ENCODE measurements at places on chromosomes 16 and 17.

- H3K36me3 ChIP-seq, result peaks cover 4% of the 10 kb centered on the region
- DNase-seq, result no peak
- no peak overlapping the region for H3K4me3 ChIP-seq
- H3K4me1 ChIP-seq, result no peaks in the 10 kb centered on the region
- no peak overlapping the region for H3K27ac ChIP-seq
- H3K27me3 ChIP-seq, result no peaks in the 10 kb centered on the region
Observed at GRCh38 chr16:24054741-24055491, 201.2 kb upstream of the CACNG3 start.

- H3K4me3 ChIP-seq, result no peak overlapping the region
Observed at GRCh38 chr17:6392609-6393350, 42.1 kb downstream of the AIPL1 start.

- peaks cover 16% of the 10 kb centered on the region for H3K27me3 ChIP-seq
- H3K36me3 ChIP-seq, result no peaks in the 10 kb centered on the region
- no peaks in the 10 kb centered on the region for H3K4me1 ChIP-seq
Observed at GRCh38 chr17:45905814-45906213, 11.5 kb downstream of the MAPT start.

- no peak for DNase-seq
- H3K27me3 ChIP-seq, result peaks cover 6% of the 10 kb centered on the region
- H3K4me1 ChIP-seq, result no peaks in the 10 kb centered on the region
- no peak overlapping the region for H3K27ac ChIP-seq
Observed at GRCh38 chr16:84528322-84528721, 23.9 kb upstream of the MEAK7 start.

DNA sequence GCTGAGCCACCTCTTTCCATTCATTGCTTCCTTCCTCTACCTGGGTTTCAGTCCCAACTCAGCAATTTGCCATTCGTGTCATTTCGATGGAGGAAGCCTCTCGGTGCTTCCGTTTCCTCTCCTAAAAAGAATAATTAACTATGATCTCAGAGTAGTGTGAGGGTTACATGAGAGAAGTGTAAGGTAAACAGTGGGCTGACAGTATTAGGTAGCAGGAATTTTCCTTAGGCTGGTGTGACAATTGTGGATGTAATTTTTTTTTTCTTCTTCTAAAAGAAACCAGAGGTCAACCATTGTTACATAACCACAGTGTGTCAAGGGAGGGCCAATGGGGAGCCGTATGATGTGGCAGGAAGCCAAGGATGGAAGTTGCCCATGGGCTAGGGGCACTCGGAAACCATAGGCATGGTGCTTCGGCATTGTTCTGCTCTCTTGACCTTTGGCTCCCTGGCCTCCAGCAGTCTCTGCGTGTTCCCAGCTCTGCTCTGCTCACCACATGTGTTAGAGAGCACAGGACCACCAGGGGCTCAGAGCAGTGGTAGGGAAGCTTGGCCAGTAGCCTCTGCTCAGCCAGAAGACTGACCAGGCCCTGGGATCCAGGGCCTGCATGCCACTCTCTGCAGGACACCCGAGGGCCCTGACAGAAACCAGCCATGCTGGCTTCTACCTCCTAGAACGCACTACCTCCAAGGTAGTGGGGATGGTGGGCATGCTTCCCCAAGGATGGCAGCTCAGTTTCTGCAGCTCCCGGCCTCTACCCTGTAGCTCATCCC lies 2.0 kb upstream of the TOP2A start:
- DNase-seq, result no peak
- H3K4me3 ChIP-seq, result no peak overlapping the region
- H3K4me1 ChIP-seq, result peaks cover 31% of the 10 kb centered on the region

GRCh38 chr16:88781140-88782077 lies 3.6 kb downstream of the PIEZO1 start:
- peak overlapping the region; percentile 35 for H3K4me3 ChIP-seq
- H3K27me3 ChIP-seq, result no peaks in the 10 kb centered on the region
- peak; percentile 83 for DNase-seq
- peaks cover 12% of the 10 kb centered on the region for H3K36me3 ChIP-seq
- H3K27ac ChIP-seq, result peak overlapping the region; percentile 66

DNA sequence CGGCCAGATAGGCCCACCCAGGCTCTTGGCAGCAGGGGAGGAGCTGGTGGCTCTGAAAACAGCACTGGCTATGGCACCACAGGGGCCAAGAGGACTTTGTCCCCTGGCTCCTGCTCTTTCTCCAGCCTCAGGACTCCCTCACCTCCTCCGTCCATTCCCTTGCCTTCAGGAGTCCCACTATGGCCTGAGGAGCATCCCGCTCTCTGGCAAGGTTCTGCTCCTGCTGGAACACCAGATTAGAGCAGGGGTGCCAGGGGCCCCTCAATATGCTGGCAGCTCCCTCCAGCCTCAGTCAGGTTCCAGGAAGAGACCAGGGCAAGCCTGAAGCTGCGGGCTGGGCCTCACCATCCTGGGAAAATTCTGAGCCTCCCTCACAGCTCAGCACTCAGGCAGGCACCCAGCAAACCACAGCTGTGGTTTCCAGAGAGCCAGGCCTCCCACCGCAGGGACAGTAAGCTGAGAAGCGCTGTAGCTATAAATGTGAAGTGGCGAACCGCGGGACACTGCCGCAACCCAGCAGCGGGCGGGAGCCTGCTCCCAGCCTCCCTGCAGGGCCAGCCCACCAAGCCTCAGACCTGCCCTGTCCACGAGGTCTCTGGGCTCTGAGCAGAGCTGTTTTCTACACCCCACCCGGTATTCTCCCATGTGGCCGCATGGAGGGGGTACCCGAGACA lies 25.7 kb downstream of the C17orf100 start:
- H3K4me1 ChIP-seq, result no peaks in the 10 kb centered on the region
- DNase-seq, result peak; percentile 59
- peaks cover 48% of the 10 kb centered on the region for H3K27me3 ChIP-seq
- H3K36me3 ChIP-seq, result no peaks in the 10 kb centered on the region
- no peak overlapping the region for H3K4me3 ChIP-seq

GRCh38 chr17:78859051-78859450 lies 18.4 kb upstream of the USP36 start:
- no peak overlapping the region for H3K27ac ChIP-seq
- no peak for DNase-seq
- H3K27me3 ChIP-seq, result no peaks in the 10 kb centered on the region
- no peak overlapping the region for H3K4me3 ChIP-seq
- no peaks in the 10 kb centered on the region for H3K36me3 ChIP-seq

GRCh38 chr17:70552230-70552981 lies 383.1 kb downstream of the KCNJ2 start:
- no peak overlapping the region for H3K27ac ChIP-seq
- H3K27me3 ChIP-seq, result no peaks in the 10 kb centered on the region
- H3K4me3 ChIP-seq, result no peak overlapping the region
- no peaks in the 10 kb centered on the region for H3K36me3 ChIP-seq
- H3K4me1 ChIP-seq, result no peaks in the 10 kb centered on the region

- H3K27ac ChIP-seq, result no peak overlapping the region
- peak; percentile 48 for DNase-seq
- H3K4me1 ChIP-seq, result no peaks in the 10 kb centered on the region
- H3K4me3 ChIP-seq, result no peak overlapping the region
- no peaks in the 10 kb centered on the region for H3K36me3 ChIP-seq
Observed at GRCh38 chr17:59311051-59311468, 20.4 kb upstream of the YPEL2 start.

DNA sequence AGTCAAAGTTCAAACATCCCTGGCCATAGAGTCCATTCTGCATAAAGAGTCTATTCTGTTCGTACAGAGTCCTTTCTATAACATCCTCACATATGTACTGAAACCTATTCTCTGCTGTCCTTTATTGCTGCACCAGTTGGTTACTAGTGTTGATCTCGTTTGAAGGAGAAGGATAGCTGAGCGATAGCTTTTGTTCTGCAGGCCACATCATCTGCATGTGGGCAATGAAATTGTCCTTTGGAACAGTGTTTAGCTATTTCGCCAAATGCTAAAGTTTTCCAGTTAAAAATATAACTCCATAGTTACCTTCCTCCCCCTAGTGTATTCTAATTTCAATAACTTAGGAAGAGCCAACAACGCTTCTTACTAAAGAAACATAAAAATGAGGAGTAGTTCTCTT lies 6.0 kb downstream of the RHOT1 start:
- H3K36me3 ChIP-seq, result peaks cover 8% of the 10 kb centered on the region
- H3K4me1 ChIP-seq, result peaks cover 14% of the 10 kb centered on the region
- no peak overlapping the region for H3K27ac ChIP-seq
- DNase-seq, result no peak
- no peaks in the 10 kb centered on the region for H3K27me3 ChIP-seq
- H3K4me3 ChIP-seq, result no peak overlapping the region

- H3K4me3 ChIP-seq, result no peak overlapping the region
- H3K4me1 ChIP-seq, result no peaks in the 10 kb centered on the region
- no peak overlapping the region for H3K27ac ChIP-seq
- H3K27me3 ChIP-seq, result no peaks in the 10 kb centered on the region
Observed at GRCh38 chr16:5006348-5007193, 27.2 kb downstream of the NAGPA start.

DNA sequence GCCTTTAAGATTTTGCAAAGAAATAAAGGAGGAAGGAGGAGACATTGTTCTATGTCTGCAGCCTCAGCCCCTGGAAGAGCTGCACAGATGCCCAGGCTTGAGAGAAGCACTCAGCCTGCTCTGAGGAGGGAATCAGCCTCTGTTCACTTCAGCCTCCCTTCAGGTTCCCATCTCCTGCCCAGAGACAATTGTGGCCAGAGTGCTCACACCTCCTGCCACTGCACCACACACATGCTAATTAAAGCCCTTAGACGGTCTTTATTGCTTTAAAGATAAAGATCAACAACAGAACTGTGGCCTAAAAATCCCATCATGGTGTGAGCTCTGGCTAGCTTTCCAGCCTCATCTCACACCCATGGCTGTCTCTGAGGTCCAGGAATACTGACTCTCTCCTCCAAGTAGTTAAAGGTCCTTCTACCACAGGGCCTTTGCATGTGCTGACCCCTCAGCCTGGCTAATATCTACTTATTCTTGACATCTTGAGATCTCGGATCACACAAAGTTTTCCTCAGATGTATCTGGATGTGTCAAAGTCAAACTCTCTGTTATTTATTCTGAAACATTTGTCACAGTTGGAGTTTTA lies 33.8 kb downstream of the CHD9NB start:
- no peak for DNase-seq
- no peak overlapping the region for H3K4me3 ChIP-seq
- H3K27me3 ChIP-seq, result peaks cover 16% of the 10 kb centered on the region
- H3K27ac ChIP-seq, result no peak overlapping the region
- no peaks in the 10 kb centered on the region for H3K4me1 ChIP-seq
- no peaks in the 10 kb centered on the region for H3K36me3 ChIP-seq

- no peaks in the 10 kb centered on the region for H3K36me3 ChIP-seq
- no peak for DNase-seq
- no peak overlapping the region for H3K4me3 ChIP-seq
- H3K27ac ChIP-seq, result no peak overlapping the region
- peaks cover 9% of the 10 kb centered on the region for H3K27me3 ChIP-seq
- no peaks in the 10 kb centered on the region for H3K4me1 ChIP-seq
Observed at GRCh38 chr16:82583422-82583821, 43.3 kb upstream of the CDH13 start.

- no peak overlapping the region for H3K4me3 ChIP-seq
- peaks cover 96% of the 10 kb centered on the region for H3K36me3 ChIP-seq
- no peaks in the 10 kb centered on the region for H3K27me3 ChIP-seq
- DNase-seq, result no peak
Observed at GRCh38 chr17:41895617-41896016, 23.1 kb downstream of the ACLY start.

All from DND-41 (cell line).